ENCODE measurements at places on chromosomes 6 and 20.

GRCh38 chr6:56214041-56214702 is 33.2 kb downstream of the COL21A1 start:
- DNase-seq: no peak

DNA sequence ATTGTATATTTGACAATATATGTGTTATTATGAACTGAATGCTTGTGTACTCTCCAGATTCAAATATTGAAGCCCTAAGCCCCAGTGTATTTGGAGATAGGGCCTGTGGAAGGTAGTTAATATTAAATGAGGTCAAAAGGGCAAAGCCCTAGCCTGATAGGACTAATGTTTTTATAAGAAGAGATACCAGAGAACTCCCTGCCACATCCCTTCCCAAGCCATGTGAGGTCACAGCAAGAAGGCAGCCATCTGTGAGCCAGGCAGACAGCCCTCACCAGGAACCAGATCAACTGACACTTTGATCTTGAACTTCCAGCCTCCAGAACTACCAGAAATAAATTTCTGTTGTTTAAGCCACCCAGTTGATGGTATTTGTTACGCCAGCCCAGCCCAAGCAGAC is 36.4 kb upstream of the FBXL4 start:
- DNase-seq: no peak

DNA sequence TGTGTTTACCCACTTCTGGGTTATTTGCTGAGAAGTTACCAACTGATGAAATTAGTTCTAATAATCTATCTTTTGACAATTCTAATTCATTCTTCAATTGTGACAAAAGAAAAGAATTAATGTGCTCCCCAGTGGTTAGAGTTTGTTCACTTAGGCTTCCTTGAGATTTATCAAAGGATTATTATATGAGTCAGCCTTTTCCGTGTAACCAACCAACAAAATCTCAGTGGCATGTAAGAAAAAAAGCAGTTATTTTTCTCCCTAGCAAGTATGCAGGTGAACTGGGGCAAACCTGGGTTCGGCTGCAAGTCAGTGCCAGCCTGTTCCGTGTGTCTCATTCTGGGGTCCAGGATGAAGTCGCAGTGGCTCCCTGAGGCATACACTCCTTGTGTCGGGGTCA is 28.8 kb upstream of the HIVEP1 start:
- no peak for DNase-seq

DNA sequence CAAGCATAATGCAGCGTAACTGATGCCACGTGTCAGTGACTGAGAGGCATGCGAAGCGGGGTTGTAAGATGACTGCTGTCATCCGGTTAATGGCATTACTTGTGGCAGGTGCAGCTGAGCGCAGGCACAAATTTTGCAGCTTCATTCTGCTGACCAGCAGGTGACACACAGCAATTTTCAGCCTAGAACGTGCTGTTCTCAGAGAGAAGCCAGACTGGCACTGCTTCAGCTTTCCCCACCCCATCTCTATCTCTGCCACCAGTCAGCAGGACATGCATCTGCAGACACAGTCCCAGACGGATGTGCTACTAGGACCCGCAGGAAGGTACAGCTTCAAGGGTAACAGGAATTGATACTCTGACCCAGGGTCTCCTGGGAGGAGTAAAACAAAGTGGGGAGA is 221.8 kb downstream of the KIF16B start:
- no peak for DNase-seq

DNA sequence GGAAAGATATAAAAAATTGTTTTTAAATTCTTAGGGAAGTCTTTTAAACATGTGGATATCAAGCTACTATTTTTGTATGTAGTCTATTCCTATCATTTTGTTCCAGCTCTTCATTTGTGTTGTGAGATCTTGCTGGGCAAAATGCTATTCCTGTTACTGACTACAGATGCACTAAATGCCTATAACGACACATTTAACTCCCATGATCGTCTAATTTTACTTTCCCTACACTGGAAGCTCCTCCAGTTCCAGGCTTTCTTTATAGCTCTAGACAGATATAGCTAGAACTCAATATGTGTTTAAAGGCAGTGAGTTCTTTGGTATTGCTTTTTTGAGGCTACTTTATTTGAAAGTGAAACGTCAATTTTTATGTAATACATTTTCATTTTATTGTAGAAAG is 971.5 kb upstream of the CITED2 start:
- DNase-seq: no peak

GRCh38 chr6:154606457-154606856 is 96.0 kb upstream of the CNKSR3 start:
- DNase-seq: peak; percentile 53

GRCh38 chr6:63537959-63538300 is 34.4 kb upstream of the LOC128125822 start:
- DNase-seq: no peak

- no peak for DNase-seq
These were observed 528.7 kb upstream of the RNF217 start for GRCh38 chr6:124433387-124434160.

- no peak for DNase-seq
These were observed 8.7 kb upstream of the DSP start for GRCh38 chr6:7532821-7533220.

DNA sequence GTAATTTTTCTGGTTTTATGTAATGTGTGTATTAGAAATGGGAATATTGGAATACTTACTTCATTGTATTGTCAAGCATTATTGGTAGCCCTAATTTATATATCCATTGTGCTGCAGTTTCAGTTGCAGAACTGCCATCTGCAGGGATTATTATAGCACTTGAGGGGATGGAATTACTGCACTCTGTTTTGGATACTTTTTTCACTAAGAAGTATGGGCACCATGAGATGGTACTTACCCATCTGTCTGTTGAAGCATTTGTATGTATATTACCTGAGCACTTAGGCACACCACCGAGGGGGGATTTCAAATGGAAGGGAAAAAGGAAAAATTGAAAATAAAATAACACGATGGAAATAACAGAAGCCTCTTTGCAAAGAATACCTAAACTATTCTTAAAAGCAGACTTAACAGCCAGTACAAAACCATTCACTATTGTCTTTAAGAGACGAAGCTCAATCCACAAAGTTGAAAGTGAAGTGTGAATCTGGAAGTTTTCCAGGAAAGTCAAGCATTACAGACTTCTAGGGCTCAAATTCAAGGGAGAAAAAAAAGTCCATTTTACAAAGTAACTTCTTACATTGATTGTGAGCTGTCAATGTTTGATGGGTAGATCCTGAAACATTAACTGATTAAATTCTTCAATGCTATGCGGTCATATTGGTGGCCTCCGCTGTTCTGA is 318.7 kb downstream of the SOX4 start:
- DNase-seq: no peak

- DNase-seq: no peak
These were observed 10.2 kb downstream of the NQO2 start for GRCh38 chr6:3009930-3010329.

DNA sequence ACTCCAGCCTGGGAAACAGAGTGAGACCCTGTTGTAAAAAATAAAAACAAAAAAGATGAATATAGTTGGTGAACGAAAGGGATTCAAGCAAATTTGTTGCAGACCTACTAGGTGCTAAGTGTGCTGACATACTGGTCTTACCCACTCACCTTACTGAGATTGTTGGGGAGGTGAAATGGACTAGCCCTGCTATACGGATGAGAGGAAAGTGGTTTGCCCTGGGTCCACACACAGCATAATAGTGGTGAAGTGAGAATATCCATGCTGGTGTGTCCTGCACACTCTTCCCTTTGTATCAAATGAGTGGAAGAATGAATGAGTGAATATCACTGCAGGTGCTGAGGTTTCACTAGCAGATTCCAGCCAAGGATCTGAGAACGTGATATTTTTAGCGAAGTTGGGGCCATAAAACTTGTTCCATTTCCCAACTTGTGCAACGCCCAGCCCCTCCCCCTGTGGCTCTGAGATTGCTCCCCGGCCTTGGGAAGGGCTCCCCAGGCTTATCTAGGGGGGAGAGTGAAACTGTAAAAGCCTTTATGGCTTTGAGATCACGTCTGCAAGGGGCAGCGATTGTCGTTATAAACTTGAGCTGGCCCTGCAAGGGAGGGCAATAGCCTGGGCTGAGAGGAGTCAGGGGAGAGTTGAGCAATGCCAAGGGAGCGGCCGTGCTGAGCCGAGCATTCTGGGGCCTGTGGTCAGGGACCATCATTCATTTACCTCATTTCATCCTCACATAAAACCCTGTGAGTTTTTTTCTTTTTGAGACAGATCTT is 33.2 kb upstream of the TTPAL start:
- no peak for DNase-seq

DNA sequence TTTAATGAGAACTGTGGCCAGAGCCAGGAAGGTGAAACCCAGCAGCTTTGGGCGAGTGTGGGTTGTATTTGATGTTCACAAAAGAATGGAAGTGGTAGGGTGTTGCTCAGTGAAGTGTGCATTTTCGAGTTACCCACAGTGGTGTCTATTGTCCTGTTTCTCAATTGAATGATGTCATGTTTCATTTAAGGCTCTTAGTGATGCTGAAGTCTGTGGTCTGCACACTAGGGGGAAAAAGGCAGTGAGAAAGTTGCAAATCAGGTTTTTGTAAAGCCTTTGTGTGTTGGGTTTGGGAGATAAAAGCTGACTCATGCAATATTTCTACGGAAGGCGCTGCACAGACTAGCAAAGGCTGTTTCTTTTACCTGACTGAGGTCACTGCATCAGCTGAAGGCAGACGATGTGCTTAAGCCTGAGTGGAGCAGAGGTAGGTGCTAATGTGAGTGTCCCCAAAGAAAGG is 121.1 kb downstream of the PLEKHG1 start:
- no peak for DNase-seq

GRCh38 chr6:4723383-4723782 is 52.8 kb upstream of the CDYL start:
- no peak for DNase-seq

- no peak for DNase-seq
These were observed 690.9 kb upstream of the CHD6 start for GRCh38 chr20:42309050-42309449.

DNA sequence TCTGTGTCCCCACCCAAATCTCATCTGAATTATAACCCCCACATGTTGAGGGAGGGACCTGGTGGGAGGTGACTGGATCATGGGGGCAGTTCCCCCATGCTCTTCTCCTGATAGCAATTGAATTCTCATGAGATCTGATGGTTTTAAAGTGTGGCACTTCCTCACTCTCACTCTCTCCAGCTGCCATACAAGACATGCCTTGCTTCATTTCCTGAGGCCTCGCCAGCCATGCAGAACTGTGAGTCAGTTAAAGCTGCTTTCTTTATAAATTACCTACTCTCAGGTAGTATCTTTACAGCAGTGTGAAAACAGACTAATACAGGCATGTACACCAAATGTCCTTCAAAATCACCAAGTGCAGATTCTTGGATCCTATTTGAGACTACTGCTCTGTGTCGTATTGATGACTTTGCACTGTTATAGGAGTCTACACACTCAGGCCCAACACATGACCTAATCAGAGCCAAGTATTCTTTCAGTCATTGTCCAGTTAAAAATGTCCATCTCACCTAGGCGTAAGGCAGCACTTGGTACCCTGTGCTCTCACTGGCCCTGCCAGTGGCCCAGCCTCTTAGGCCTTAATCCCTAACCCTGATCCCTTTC is 52.8 kb upstream of the UST start:
- DNase-seq: no peak

- DNase-seq: no peak
These were observed 59.6 kb downstream of the MOXD1 start for GRCh38 chr6:132341646-132342045.

GRCh38 chr20:8740265-8740664 is 328.6 kb upstream of the PLCB4 start:
- DNase-seq: no peak
